NCI-H1417 treated with DMSO at 0.1 percent for 48 hours (cell line): ENCODE measurements at places on chromosomes 11 and 22.

DNA sequence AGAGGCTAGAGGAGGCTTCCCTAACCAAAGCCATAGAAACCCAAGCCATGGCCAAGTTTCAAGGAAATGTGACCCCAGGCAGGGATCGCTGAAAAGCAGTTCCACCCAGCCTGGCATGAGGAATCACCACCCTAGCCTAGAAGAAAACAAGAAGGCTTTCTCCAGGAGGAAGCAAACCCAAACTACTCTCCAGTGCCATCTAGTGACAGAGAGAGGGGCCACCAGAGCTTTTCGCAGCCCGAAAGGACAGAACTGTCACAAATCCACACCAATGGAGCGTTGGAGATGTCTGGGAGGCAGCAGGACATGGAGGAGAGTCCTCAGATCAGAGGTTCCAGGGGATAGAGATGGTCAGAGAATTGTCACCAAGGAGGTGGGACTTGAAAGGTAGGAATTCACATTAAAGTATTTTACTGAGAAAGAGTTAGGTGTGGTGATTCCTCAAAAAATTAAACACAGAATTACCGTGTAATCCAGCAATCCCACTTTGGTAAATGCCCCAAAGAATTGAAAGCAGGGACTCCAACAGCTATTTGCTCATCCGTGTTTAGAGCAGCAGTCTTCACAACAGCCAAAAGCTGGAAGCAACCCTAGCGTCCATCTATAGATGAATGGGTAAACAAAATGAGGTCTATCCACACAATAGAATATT lies 67.3 kb upstream of the NUP50 start:
- DNase-seq, result no peak

GRCh38 chr22:27004434-27004833 lies 347.0 kb downstream of the MIAT start:
- DNase-seq, result no peak

GRCh38 chr11:20088397-20089225 lies 71.7 kb downstream of the DBX1 start:
- no peak for DNase-seq

DNA sequence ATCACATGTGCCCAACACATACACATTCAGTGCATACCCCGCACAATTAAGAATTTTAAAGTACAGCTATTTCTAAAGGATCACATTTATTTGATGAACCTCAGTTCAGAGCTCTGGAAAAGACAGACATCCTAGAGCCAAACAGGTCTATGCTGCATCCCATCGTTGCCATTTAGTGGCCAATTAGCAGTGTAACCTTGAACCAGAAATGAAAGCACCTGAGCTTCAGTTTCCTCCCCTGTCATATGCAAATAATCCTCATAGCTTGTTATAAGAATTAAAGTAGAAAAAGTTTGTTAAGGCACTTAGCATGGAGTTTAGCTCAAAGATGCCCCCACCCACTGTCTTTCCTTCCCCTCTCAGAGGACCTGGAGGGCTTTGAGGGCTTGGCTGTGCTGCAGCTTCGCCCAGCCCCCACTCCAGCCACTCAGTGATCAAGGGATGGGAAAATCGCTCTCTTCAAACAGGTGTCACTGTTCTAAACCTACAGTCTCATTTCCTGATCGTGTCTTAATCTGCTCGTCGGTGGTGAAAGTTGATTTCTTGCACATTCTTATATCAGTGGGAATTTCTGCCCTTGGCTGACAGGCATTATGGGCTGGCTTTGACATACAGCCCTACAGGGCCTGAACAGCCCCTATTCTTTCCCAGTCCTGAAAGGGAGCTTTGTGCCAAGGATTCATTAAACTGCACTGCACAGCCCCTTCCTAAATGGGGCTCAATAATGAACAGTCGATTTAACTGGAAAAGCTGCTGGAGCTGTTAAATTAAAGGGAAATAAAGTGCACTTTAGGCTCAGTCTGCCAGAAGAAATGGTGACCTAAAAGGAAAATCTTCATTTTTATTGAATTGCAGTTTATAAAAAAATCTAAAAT lies 23.3 kb upstream of the FAM181B start:
- DNase-seq, result no peak

- DNase-seq, result no peak
These were observed 150.0 kb downstream of the ADAMTS15 start for GRCh38 chr11:130598433-130598832.

DNA sequence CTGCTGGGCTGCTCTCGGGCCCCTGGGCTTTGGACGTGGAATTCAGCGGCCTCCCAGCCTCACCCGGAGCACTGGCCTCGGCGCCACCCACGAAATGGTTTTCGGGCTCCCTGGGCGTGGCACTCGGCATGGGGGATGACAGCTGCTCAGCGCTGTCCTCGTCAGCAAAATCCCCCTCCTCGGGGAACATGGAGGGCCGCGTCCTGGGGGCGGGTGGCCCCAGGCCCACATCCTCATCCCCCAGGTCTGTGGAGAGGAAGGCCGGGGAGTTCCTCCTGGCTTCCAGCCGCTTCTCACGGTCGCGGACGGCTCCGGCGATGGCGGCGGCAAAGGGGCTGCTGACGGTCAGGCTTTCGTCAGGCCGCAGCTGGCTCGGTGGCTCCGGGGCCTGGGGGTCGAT lies 88.4 kb downstream of the CTTN start:
- DNase-seq, result no peak

DNA sequence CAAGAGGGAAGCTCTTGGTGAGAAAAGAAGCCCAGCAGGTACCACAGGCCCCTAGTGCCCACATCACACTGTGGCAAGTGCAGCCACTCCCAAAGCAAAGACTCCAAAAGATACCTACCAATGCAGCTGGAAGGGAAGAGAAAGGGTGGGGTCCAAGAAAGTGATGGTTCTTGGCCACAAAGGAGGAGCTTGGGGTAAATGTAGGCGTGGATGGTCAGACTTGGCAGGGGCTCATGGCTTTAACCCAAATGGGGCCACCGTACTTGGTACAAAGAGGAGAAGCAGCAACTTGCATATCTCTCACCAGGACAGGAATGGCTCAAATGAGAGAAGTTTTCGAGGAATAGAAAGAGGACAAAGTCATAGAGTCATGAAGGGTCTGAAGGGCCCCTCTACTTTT lies 4.8 kb downstream of the MAP3K11 start:
- DNase-seq, result no peak

GRCh38 chr22:37314315-37315074 lies 32.2 kb downstream of the CYTH4 start:
- DNase-seq, result no peak

DNA sequence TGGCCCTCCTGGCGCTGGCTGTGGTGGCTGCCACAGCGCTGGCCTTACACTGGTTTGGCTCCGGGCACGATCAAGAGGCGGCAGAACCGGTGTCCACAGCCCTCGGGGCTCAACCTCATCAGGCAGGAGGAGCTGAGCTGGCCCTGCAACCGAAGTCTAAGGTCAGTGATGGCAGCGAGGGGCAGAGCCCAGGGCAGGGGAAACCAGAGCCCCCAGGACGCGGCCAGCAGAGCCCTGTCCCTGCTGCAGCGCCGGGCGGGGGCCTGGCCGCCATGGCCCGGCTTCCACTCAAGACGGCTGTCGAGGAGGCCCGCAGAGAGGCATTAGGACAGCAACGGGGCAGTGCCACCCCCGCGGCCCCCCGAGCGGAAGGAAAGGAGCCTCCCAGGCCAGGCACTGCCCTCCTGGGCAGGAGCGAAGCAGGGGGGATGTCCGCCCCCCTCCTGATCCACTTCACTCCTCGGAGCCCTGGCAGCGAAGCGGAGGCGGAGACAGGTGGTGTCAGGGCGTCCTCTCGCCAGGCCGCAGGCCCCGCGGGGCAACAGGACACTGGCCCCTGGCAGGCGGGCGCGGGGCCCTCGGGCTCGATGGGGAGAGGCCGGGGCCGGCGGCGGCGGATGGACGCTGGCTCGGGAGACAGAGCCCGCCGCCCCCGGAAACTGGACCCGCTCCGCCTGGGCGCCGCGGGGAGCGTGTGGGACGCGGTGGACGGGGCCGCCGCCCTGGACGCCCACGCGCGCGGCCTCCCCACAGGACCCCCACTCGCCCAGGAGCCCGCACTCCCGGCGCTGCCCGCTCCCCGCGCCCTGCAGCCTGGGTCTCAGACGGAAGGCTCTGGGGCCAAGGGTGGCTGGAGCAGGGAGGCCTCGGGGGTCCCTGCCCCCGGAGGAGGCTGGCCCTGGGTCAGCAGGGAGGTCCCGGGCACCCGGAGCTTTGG lies 895 bp downstream of the KLHDC7B start:
- DNase-seq, result no peak

- no peak for DNase-seq
These were observed 2.0 kb upstream of the KMT5B start for GRCh38 chr11:68215087-68215445.

- no peak for DNase-seq
These were observed 11.6 kb downstream of the DDX17 start for GRCh38 chr22:38494498-38494897.

DNA sequence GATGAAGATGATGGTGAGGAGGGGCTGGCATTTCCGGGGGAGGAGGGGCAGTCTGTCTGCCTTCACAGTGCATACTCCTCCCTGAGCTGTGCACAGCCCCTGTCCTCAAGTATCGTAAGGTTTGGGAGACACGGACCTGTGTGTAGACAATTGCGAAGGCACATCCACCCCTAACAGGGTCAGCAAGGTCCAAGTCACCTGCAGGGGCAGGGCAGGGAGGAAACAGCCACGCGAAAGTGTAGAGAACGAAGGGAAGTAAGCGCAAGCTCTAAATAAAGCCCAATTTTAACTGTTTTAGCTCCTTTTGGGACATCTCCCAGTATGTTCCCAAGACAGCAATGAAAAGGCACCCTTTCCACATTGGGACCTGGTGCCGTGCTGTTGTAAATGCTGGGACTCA lies 448.2 kb downstream of the TBC1D22A start:
- no peak for DNase-seq
